ENCODE measurements at places on chromosomes 2 and 18.

- DNase-seq: no peak
Observed at GRCh38 chr2:50419778-50420177, 612.2 kb downstream of the NRXN1 start.

DNA sequence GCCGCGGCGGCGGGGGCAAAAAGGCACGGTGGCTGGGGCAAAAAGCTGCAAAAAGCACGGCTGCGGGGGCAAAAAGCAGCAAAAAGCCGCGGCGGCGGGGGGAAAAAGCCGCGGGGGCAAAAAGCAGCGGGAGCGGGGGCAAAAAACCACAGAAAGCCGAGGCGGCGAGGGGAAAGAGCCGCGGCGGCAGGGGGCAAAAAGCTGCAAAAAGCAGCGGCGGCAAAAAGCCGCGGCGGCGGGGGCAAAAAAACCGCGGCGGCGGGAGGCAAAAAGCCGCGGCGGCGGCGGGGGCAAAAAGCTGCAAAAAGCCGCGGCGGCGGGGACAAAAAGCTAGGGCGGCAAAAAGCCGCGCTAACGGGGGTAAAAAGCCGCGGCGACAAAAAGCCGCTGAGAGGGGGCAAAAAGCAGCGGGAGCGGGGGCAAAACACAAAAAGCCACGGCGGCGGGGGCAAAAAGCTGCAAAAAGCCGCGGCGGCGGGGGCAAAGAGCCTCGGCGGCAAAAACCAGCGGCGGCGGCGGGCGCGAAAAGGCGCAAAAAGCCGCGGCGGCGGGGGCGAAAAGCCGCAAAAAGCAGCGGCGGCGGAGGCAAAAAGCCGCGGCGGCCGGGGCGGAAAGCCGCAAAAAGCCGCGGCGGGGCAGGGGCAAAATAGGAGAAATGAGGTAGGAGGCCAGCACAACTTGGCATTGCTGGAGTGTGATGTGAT is 123.4 kb downstream of the ANKRD30BL start:
- no peak for DNase-seq

DNA sequence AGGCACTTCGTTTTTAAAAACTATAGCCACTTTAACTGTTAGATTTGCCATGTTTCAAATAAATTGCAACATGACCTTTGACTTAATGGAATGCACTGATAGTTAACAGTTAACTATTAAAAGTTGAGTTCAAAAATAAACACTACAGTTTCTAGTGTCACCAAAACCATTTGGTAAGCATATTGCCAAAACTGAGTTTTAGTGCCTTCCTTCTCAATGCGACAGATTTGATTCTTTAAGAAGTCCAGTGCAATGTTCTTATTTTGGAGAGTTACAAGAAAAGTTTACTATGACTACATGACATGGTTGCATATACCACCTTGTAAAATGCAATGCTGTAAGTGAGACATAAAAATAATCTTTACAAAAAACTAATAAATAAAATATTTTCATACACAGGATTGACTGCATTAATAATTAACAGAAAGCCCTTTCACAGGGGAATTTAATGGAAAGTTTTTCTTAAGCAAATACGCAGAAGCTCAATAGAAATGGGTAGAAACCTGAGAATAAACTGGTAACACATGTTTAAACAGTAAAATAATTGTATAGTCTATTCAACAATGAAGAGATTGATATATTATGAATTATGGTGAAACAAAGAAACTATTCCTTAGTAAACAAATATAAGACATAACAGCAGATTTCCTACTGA is 53.8 kb downstream of the GRB14 start:
- no peak for DNase-seq

DNA sequence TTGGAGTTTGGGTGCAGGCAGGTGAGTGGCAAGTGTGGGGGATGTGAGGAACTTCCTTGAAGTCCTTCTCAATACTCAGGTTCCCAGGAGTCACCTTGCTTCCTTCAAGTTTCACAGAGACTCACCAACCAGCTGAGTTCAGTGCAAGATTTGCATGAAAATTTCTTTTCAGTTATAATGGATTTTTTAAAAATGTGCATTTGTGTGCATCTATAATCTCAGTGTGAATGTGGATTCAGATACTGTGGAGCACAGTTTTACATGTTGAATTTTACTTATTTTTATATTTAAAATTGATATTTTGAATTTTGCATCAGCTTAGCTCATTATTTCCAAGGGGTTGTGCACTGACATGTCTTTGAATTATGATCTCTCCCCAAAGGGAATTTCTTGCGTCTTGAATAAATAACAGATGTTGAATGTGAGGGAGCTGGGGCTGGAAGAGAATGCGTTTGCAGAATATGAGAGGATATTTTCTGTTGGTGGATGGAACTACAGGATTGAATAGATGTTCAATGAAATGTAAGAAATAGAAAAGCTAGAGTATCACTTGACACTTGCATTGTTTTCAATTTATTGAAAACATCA is 184.3 kb downstream of the RPRM start:
- DNase-seq: no peak

- no peak for DNase-seq
Observed at GRCh38 chr2:102049756-102050443, 58.1 kb downstream of the IL1R2 start.

- no peak for DNase-seq
Observed at GRCh38 chr2:66563473-66563872, 128.5 kb downstream of the MEIS1 start.

- no peak for DNase-seq
Observed at GRCh38 chr2:127079358-127079920, 27.5 kb downstream of the BIN1 start.

DNA sequence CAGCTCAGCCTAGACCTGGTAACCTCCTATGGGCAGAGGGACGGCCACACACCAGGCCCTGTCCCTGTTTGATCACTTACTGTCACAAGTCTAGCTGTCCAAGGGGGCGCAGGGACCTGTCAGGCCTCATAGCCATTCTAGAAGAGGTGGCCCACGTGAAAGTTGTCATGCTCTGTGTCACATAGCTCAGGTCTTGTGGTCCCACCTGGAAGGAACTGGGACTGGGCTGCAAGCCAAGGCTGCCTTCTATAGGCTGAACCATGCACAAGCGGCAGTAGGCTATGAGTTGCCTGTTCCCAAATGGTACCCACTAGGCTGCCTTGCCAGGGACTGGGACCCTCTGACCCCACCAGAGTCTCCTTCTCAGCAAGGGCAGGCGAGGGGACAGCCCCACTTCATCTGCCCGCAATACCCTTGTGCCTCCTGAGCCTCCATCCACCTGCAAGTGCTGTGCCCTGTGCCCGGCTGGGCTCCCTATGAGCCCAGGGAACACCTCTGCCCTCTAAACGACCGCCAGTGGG is 177.5 kb downstream of the ANAPC1 start:
- no peak for DNase-seq

- peak; percentile 37 for DNase-seq
Observed at GRCh38 chr2:9249020-9249800, 42.6 kb downstream of the ASAP2 start.

DNA sequence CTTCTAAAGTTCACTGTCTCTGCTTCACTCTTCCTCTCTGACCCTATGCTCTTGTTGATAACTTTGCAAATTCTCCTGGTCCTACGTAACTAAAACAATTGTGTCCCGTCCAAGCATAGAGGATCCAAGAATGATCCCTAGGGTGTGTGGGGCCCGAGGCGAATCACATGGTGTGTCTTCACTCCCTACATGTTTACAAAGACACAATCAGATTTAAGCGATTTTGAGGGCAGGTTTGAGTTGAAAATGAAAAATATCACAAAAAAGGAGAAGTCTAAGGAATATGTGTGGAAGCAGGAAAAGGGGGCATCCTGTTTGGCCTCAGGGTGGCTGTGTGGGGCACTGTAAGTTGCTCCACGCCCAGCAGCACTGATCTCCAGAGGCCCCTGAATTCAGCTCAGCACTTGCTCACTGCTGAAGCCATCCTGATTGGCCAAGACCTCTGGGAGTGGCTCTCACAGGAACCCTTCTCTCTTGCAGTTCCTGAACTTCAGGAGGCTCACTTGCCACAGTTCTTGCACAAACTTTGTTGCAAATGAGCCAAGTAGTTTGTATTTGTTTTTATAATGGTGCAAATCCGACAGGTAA is 363.6 kb downstream of the ZNF521 start:
- DNase-seq: no peak

GRCh38 chr2:24123922-24124580 is 782 bp downstream of the FAM228B start:
- DNase-seq: peak; percentile 72

DNA sequence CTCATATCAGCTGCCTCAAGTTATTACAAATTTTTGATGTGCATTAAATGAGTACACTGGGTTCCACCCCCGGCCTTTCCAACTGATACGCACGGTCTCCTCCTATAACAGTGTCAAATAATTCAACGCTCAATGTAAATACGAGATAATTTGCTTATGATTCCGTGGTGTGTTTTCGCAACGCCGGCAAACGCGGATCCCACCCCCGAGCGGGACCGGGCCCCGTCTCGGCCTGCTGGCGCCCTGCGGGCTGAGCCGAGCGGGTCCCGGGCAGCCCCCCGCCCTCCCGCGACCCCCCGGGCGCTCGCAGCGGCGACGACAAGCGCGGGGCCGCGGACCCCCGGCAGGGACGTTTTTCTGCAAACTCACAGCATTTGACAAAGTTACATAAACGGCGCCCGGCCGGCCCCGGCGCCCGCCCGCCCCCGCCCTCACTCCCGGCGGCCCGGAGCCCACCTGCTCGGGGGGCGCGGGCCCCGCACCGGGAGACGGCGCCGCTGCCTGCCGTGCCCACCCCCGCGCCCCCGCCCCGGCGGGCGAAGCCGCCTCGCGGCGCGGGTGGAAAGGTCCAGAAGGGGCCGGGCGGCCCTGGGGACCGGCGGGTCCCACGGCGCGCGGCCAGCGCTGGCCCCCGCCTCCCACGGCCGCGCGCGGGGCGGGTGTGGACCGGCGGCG is 762 bp downstream of the HDAC4 start:
- DNase-seq: no peak

GRCh38 chr18:23440131-23440530 is 13.0 kb upstream of the RIOK3 start:
- no peak for DNase-seq

GRCh38 chr2:143545059-143545948 is 416.1 kb downstream of the ARHGAP15 start:
- DNase-seq: no peak

GRCh38 chr2:47551800-47552525 is 149.0 kb downstream of the MSH2 start:
- DNase-seq: no peak

DNA sequence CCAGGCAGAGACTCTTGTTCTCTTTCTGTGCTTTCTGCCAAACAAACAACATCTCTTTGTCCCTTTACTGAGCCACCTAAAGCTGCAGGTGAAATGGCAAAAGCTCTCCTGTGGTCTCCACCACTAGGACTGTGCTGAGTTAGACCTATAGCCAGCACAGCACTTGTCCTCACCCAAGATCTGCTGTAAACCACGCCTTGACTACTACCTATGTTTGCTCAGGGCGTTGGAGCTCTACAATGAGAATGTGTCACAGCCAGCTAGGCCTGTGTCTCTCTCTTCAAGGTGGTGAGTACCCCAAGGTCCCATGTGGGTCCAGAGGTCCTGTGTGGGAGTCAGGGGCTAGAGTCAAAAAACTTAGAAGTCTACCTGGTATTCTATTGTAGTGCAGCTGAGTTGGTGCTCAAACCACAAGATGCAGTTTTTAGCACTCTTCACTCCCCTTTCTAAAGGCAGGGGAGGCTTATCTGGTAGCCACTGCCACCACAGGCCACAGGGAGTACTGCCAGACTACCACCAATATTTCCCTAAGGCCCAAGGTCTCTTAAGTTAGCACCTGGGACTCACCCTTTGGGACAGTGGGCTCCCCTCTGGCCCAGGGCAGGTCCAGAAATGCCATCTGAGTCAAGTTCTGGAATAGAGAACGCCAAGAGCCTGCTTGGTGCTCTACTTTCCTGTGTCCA is 96.8 kb upstream of the RPRM start:
- no peak for DNase-seq

DNA sequence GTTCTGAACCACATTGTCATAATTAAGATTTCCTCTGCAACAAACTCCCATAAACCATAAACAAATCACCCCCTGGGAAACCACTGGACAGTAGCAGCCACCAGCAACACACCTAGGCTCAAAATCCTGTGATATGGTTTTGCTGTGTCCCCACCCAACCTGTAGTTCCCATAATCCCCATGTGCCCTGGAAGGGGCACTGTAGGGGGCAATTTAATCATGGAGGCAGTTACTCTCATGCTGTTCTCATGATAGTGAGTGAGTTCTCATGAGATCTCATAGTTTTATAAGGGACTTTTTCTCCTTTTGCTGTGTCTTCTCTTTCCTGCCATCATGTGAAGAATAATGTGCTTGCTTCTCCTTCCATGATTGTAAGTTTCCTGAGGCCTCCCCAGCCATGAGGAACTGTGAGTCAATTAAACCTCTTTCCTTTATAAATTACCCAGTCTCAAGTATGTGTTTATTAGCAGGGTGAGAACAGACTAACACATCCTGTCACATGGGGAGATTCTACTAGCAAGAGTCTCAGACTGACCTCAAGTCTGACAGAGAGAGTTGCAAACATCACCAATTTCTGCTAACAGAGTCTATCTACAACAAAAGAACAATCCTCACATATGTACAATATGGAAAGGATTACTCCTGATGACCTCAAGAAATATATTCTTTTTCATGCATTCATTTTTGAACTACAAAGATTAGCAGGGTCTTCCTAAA is 182.6 kb downstream of the GRB14 start:
- DNase-seq: no peak

GRCh38 chr2:225020168-225020849 is 22.0 kb downstream of the DOCK10 start:
- no peak for DNase-seq

- no peak for DNase-seq
Observed at GRCh38 chr2:238236571-238236970, 3.3 kb downstream of the HES6 start.

GRCh38 chr2:18834341-18834740 is 245.0 kb upstream of the NT5C1B start:
- no peak for DNase-seq

DNA sequence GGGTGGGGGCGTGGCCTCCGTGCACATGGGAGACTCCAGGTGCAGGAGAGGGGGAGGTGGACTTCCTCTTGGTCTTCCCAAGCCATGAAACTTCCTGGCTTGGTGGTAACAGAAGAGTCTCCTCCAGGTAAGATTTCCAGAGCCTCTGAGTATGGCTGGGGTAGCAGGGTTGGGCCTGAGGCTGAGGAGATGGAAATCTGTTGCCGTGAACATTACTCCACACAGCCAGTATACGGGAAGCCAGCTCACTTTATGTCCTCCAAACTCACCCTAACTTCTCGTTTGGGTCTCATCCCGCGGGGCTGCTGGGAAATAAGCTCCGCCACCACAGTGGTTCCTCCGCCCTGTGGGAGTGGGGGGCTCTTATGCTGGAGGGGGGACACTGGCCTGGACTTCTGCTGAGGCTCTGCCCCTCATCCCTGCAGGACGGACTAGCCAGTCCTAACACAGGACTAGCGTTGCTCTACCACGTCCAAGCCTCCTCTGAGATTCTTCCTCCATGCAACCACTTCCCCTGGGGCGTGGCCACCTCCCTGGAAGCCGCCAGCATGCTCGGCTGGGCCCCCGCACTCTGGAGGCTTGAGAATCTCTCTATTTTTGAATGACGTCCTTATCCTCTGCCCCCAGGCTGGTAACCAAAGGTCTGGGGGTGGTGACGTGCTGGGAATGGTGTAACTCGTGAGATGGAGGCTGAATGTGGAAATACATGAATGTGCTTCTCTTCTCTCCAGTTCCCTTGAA is 777 bp upstream of the RAB17 start:
- no peak for DNase-seq
